Melanocyte of skin (primary cell): ENCODE measurements at places on chromosomes 13 and 19. TPM values are rescaled to one million over a fixed set of nuclear protein-coding genes. Genes with fewer than 3 reads are reported as not detected.

Gene ADAMTS10
- 0.62 and 2.0 TPM in 2 replicates for total RNA-seq

Gene MCOLN1
- 16.7 and 23.7 TPM in 2 replicates for total RNA-seq

Gene NUDT15
- 27.3 and 28.5 TPM in 2 replicates for total RNA-seq

Gene TYK2
- total RNA-seq = 69.5 and 90.9 TPM in 2 replicates

Gene KASH5
- total RNA-seq = not detected in 2 replicates

Gene MEDAG
- total RNA-seq = under 0.01 and 0.73 TPM in 2 replicates
